ENCODE measurements at places on chromosomes 2 and 18.

DNA sequence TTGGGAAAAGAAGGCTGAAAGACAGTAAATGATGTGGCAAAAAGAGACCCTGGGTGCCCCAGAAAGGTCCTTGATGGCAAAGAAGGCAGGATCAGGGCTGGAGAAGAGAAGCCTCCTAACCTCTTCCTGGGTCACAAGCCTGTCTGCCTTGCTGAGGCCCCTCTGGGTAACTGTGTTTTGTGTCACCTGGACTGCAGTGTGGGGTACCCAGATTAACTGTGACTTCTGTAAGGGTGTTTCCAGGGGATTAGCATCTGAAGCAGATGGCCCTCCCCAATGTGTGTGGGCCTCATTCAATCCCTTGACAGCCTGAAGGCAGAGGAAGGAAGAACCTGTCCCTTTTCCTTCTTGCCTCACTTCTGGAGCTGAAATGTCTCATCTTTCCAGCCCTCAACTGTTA, 35.6 kb upstream of the APCDD1 start:
- DNase-seq: no peak

- no peak for DNase-seq
These were observed 464.5 kb downstream of the THSD7B start for GRCh38 chr2:137229834-137230233.

GRCh38 chr2:206311026-206311425, 36.6 kb downstream of the ZDBF2 start:
- DNase-seq: no peak

DNA sequence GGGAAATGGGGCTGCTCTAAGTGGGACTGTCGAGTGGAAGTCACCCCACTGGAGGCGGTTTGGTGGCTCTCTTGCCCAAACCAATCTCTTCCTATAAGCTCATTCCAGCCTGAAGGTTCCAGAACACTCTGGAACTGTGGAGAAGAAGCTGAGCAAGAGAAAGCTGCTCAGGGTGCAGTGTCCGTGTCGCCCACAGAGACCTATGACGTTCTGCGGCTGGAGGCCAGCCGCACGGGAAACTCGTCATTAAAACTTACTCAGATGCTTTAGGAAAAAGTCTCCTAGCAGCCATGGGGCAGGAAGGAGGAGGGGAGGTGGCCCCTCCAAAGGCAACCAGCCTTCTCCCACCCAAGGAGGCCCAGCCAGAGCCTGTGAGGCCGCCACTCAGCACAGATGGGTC, 41.7 kb downstream of the ADCY3 start:
- DNase-seq: no peak

- DNase-seq: no peak
These were observed 28.6 kb downstream of the PPP1R1C start for GRCh38 chr2:182014284-182014683.

Data from eye (tissue), 1 donor.